ENCODE measurements at places on chromosomes 5 and 9. TPM values are rescaled to one million over a fixed set of nuclear protein-coding genes. Genes with fewer than 3 reads are reported as not detected.

The INSYN2B gene
- not detected for total RNA-seq

The TRPM6 gene
- total RNA-seq, result 48.0 TPM

The LIX1 gene
- 0.22 TPM for total RNA-seq

The WWC1 gene
- 18.7 TPM for total RNA-seq

The CA9 gene
- total RNA-seq, result 0.56 TPM

The JAKMIP2 gene
- 0.49 TPM for total RNA-seq

The DPYSL3 gene
- 10.0 TPM for total RNA-seq

The GPR151 gene
- total RNA-seq, result not detected

The PLAC8L1 gene
- 0.49 TPM for total RNA-seq

The SLC25A2 gene
- 0.95 TPM for total RNA-seq

The CSF1R gene
- total RNA-seq, result 6.9 TPM

The DOK3 gene
- total RNA-seq, result 8.9 TPM

The PCDH12 gene
- 2.1 TPM for total RNA-seq

The TMEM141 gene
- total RNA-seq, result 377 TPM

The TLX3 gene
- not detected for total RNA-seq

The PLEKHG4B gene
- total RNA-seq, result 0.39 TPM

The IFNA13 gene
- not detected for total RNA-seq

The C8G gene
- 8.3 TPM for total RNA-seq

The SNCAIP gene
- 1.1 TPM for total RNA-seq

The ZNF883 gene
- total RNA-seq, result 0.39 TPM

The BARHL1 gene
- total RNA-seq, result not detected

Data from left colon (tissue), 2 donors.